ENCODE measurements at places on chromosomes 6 and 20.

- no peak for DNase-seq
These were observed 207.1 kb downstream of the NFATC2 start for GRCh38 chr20:51335329-51335841.

DNA sequence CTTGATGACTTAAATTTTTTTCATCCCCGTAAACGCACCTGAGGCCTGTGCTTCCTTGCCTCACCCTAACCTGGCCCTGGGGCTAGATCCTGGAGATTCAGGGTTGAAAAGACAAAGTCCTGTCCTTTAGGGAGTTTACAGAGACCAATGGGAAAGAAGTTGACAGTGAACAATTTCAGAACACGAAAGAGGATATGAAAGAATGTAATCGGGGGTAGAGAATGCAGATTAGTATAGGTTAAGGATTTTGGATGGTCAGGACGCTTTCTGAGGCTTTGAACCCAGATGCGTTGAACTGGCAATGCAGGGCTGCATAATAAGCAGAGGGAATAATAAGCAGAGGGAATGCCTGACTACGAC, 1.7 kb upstream of the FBXO5 start:
- DNase-seq, result no peak

DNA sequence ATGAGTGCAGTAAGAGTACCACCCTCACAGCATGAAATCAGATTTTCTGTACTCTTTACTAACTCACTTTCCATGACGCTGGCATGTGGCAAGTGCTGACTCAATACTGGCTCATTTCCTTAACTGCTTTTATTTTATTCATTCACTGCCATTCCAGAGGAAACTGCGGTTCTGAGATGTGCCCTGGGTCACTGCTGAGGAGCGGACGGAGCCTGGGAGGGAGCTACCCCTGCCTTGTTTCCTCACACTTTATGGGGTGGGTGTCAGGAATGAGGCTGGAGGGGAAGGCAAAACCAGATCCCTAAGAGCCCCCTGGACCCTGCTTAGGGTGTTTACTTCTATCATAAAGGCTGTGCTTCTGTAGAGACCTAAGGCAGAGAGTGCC, 14.4 kb downstream of the NT5E start:
- DNase-seq, result no peak

- DNase-seq, result no peak
These were observed 44.1 kb upstream of the TGM2 start for GRCh38 chr20:38209054-38209675.

GRCh38 chr6:135115834-135116233, 61.2 kb upstream of the HBS1L start:
- DNase-seq, result no peak

DNA sequence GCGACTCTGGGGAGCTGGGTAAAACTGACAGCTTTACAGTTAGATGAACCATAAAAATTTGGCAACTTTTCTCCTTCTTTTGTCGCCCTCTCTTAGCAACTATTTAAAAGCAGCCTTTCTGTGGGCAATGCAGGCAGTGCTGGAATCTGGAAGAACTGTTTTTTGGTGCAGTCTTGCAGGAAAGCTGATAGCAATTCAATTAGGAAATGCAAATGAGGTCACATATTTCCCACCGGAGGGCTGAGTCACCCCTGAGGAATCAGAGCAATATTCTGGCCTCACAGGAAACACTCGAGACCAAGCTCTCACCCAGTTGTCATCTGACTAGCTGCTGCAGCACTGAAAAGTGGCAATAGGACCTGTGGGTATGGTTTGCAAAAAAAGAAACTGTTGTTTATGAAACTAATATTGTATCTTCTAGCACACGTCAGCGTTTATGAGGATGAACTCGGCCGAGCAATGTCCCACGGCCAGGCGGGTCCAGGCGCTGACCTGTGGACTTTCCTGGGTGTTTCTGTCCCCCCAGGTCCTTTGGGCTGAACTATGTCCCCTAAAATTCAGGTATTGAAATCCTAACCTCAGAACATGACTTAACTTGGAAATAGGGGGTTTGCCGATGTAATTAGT, 312.3 kb downstream of the TAF4 start:
- no peak for DNase-seq

DNA sequence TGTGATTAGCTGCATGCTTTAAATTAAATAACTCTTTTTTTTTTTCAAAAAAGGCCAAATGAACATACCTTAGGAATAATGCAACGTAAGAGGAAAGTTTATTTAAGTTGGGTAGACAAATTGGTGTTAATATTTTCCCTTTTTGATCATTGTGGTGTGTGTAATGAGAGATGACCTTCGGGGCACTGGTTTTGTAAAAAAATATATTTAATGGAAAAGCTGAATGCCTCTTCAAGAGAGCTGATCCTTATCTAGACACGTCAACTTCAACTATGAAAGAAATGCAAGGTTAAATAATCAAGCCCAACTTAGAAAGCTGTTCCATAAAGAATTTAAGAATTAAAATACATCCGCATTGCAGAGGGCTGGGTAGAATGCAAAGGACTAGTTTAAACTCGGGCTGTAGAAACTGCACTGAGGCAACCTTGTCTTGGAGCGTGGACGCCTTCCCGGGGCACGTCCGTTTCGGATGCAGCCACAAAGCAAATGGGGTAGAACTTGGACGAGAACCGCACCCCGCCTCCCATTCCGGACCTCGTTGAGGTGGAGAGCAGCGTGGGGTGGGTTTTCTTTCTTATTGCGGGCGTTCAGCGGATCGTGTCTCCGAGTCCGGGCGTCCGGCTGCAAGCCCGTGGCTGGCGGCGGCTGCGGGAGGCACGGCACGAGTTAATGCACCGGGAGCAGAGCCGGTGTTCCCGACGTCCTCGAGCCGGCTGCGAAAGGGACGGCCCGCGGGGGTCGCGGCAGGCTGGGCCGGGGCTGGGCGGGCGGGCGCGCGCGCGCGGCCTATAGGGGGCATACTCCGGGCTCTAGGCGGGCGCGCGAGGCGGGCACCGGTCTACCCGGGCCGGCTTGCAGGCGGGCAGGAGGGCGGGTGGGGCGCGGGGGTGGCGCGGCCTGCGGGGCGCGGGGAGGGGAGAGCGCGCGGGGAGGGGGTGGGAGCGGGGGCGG, 1.9 kb downstream of the JARID2 start:
- peak; percentile 15 for DNase-seq

- DNase-seq, result no peak
These were observed 1.9 kb downstream of the MKKS start for GRCh38 chr20:10432079-10432478.

- DNase-seq, result no peak
These were observed 113.2 kb downstream of the TMEM170B start for GRCh38 chr6:11650711-11651110.

GRCh38 chr20:38221119-38221589, 39.4 kb downstream of the KIAA1755 start:
- peak; percentile 17 for DNase-seq

GRCh38 chr6:7730001-7730783, 4.3 kb downstream of the BMP6 start:
- DNase-seq, result no peak

- no peak for DNase-seq
These were observed 81.8 kb downstream of the JAG1 start for GRCh38 chr20:10591946-10592521.

DNA sequence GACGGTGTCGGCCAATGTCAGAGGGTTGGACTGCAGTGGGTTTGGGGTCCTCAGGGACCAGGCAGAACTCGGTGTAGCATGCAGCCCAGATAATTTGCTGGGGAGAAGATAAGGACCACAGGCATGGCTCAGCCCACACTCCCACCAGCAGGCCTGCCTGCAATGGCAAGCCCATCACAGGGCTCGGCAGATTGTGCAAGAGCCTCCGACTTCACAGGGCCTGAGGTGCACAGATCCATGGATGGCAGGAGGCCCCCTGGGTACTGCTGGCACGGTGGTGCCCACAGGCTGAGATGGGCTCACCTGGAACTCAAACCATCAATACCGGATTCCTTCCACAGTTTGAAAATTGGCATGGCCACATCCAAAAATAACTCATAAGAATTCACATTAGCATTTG, 180.3 kb downstream of the TTLL2 start:
- no peak for DNase-seq

DNA sequence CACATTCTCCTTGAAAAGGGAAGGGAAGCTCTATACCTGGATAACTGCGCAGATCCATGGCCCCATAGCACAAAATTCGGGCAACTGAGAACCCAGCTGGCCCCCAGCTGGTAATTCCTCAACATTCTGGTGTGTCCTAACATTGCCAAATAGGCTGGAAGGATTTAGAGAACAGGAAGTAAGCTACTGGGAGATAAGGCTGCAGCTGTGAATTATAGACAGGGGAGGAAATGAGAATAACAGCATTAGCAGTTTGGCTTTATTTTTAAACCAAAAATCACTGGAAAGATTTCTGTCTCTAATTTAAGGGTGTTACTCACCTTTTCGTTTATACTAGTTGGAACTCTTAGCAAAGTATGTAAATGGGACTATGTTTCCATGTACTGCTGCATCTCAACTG, 97.2 kb downstream of the TULP4 start:
- no peak for DNase-seq

- peak; percentile 46 for DNase-seq
These were observed 26.8 kb downstream of the C6orf89 start for GRCh38 chr6:36912586-36912985.

GRCh38 chr6:6509284-6509683, 79.2 kb upstream of the LY86 start:
- no peak for DNase-seq

- no peak for DNase-seq
These were observed 11.5 kb downstream of the PSMG4 start for GRCh38 chr6:3270258-3270657.

DNA sequence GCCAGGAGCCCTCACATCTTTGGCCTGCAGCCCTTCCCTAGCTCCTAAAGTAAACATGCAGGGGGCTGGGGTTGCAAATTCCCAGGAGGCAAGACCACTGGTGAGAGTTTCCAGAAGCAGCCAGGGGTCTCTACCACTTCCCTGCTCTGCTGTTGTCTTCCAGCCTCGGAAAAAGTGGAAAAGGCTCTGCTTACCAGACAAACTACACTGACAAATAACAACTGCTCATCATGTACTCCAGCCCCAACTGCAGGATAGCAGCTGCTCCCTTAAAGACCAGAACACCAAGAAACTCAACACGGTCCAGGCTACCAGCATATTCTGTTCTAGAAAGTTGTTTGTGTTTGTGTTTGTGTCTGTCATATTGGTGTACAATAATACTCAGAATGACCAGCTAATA, 187.5 kb upstream of the MARCKS start:
- no peak for DNase-seq

Measured in stimulated activated CD4-positive, alpha-beta T cell treated with anti-CD3 and anti-CD28 coated beads, Interleukin-1b, Interleukin-23, amount 100 ng/mL, for 1 hour (primary cell).